ENCODE measurements at places on chromosomes 3 and 15.

DNA sequence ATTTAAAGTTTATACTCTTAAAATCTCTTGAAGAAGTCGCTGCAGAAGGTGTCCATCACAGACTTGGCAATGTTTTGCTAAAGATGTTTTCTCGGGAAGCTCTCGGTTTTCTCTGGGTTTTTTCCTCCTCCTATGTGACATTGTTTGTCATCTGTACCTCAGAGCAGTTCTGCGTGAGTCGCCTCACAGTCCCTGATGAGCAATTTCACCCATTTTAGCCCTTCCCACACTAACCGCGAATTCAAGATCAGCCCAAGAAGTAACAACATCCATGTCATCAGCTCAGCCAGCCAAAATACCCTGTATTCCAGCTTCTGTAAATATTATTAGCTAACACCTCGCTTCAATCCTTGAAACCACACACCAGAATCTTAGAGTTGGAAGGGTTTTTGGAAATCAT, 224.3 kb upstream of the SETMAR start:
- no peak for DNase-seq

DNA sequence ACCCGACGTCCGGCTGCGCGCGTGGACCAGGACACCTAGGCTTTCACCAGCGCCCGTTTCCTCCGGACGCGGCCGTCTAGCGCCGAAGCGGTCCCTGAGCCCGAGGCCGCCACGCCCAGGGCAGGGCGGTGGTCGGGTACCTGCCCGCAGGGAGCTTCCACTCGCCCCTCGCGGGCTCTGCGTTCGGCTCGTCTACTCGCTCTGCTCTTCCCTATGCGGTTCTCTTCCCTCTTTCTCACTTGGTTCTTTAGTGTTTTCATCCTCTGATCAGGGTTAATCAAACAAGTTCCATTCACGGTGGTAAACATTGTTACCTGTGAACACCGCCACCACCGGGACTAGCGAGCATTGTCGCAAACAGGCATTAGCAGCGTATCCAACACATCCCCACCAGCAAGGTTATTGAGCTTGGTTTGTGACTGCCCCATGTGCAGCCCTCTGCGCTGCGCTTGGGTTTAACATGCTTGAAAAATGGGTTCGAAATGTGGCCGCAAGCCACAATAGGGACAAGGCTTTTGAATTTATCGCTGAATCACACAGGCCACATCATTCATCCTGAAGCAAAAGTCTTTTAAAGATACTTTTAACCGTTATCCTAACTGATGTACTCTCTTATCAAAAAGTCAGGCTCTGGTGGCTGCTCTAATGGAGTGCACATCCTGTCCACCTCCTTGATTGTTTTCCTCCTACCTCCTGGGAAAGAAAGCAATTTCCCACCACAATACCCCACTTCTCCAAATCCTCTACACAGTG, 843 bp upstream of the CD47 start:
- peak; percentile 65 for DNase-seq

DNA sequence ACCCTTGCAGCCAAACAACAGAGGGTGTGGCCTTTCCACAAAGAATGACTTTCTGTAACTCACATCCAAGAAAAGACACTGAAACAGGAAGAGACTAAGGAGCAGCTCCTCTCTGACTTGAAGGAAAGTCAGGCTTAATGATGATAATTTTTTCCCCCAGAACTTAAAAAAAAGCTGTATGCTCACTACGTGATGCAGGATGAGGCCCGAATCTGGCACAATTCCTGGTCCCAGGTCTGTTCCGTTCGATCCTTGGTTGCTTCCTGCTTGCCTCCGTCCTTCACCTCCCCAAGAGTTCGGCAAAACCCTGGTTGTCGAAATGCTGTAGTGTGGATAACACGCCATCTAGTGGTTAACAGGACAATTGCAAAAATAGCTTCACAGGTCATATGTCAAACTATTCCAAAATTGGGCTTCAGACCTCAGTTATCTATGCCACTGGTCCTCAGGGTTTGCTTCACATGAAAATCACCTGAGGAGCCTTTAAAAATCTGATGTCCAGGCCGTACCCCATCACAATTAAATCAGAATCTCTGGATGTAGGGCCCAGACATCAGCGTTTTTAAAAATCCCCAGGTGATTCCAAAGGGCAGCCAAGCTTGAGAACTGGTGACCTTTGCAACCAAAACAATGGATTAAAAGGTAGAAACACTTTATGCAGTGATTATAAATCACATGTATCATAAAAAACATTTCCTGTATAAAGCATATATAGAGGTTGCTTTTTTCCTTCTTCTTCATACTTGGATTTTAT, 28.1 kb upstream of the SYNM start:
- peak; percentile 25 for DNase-seq

DNA sequence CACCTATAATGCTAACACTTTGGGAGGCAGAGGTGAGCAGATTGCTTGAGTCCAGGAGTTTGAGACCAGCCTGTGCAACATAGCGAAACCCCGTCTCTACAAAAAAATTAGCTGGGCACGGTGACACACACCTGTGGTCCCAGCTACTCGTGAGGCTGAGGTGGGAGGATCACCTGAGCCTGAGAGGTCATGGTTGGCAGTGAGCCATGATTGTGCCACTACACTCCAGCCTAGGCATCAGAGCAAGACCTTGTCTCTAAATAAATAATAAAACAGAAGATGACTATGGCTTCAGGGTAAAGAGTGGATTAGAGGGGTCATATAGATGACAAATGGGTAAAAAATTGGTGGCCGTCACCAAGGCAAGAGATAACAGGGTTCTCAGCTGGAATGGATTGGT, 3.1 kb downstream of the SLC25A38 start:
- DNase-seq = no peak

DNA sequence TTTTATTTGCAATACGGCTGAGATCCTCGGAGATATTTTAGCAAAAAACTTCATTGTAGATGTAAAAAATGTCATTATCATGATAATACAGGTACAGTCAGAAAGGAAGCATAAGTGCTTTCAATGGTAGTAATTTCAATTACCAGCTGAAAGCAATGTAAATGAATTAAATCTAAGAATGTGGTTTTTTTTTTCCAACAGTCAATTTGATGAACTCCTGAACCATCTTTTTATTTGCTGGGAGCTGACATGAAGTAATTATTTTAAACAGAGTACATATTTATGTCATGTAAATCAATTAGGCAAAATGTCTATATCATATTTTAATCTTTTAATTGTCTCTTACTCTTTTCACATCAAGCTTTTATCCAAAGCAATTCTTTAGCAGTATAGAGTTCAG, 70.6 kb downstream of the MORC1 start:
- no peak for DNase-seq

DNA sequence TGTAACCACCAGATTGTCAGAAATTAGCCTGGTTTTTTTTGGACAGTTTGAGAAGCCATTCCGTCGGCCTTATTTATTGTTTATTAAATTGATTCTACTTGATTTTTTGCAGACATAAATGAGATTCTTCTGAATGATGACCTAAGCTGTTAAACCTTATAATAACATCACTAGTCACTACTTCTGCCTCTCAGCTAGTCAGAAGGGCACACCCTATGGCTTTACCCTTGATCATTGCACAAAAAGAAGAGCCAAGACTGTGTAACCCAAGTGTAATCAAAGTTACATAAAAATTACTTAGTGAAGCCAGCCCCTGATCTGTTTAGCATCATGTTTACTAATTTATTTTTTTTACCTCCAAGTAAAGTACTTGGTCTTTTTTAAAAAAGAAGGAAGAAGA, 64.3 kb downstream of the CHL1 start:
- no peak for DNase-seq

DNA sequence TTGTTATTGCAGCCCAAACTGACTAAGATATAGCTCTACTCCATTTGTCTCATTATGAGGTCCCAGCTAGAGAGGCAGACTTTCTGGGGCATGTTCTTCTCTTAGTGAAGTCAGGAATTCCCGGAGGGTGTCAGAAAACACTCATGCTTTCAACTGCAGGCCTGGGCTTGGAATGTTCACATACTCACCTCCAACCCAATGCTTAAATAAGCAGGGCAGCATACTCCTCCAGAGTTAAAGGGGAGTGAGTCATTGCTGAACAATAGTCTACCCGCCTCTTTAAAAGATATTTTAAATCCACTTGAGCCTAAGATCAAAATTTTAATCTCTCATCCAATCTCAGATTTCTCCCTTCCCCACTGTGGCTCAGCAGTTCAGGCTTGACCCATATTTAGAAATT, 167.8 kb upstream of the DPH6 start:
- no peak for DNase-seq

All from Peyer's patch (tissue), 4 donors.